ENCODE measurements at places on chromosomes 3 and 15.

GRCh38 chr3:139309061-139309591 is 34.7 kb upstream of the MRPS22 start:
- no peak for DNase-seq

DNA sequence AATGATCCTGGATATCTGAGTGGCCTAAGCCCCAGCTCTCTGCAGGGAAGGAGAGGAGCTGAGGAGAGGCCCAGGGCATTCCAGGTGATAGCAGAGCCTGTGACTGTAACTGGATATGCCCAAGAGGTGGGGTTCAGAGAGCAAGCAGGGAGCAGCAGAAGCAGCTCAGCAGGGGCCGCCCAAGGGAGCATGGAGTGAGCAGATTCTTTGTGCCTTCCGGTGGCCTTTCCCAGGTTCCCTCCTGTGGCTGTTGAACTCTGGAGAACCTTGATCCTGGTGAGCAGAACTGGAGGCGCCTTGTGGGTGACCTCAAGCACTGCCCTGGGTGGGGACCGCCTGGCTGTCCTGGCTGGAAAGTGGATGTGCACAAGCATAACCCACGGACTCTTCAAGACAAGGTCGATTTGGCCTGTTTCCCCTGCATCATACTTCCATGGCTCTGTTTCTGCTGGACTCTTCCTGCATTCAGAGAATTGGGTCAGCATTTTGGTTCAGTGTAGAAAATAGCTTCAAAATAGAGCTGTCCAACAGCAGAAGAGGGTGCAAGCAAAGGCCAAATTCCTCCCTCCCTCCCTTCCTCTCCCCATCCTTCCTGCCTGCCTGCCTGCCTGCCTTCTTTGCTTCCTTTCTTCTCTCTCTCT is 76.1 kb downstream of the ARNT2 start:
- peak; percentile 35 for DNase-seq

GRCh38 chr15:48006031-48006511 is 114.7 kb upstream of the SLC24A5 start:
- no peak for DNase-seq

GRCh38 chr15:35445891-35446290 is 100.1 kb downstream of the DPH6 start:
- DNase-seq = no peak

DNA sequence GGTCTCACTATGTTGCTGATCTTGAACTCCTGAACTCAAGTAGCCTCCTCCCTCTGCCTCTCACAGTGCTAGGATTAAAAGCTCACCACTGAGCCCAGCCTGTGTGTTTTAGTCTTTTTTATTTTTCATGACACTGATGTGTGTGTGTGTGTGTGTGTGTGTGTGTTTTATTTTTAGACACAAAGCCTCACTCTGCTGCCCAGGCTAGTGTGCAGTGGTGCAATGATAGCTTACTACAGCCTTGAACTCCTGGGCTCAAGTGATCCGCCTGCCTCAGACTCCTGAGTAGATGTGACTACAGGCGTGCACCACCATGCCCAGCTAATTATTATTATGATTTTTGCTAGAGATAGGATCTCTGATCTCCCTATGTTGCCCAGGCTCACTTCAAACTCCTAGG is 23.3 kb upstream of the CTSH start:
- DNase-seq = no peak

GRCh38 chr15:47708161-47708980 is 8.9 kb upstream of the SEMA6D start:
- no peak for DNase-seq

GRCh38 chr3:189320511-189320910 is 148.7 kb downstream of the TPRG1 start:
- DNase-seq = no peak

- no peak for DNase-seq
These were observed 3.2 kb downstream of the CCDC80 start for GRCh38 chr3:112637700-112638099.

GRCh38 chr3:20375302-20375701 is 189.3 kb upstream of the SGO1 start:
- no peak for DNase-seq

DNA sequence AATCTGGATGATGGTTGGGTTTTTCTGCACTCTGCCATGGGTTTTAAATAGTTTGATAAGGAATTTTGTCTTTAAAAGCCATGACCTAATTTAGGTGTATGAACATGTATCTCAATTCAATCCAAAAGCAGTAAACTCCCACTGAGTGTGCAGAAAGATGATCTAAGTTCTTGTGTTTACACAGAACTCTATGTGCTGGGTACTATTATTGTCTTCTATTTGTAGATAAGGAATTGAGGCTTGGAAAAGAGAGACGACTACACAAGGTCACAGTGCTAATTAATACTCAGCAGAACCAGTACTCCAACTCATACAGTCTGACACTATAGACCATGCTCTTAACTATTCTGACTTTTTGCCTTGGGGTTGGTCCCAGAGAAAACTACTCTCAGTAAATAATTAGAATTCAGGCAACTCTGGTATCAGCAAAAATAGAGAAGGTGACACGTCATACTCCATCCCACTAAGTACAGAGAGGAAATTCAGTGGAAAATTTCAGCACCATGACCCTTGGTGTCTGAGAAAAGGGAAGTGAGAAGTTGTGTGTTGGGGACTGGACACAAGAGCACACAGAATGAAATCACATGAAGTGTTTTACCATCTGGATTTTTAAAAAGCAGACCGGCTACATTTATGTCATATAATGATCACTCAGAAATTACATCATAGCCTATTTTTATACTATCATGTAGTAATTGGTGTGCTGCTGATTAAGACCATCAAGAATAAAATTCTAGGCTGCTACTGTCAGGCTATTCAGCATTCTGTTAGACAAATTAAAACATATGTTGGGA is 18.3 kb upstream of the MYH15 start:
- no peak for DNase-seq

- DNase-seq = no peak
These were observed 9.8 kb upstream of the ANKDD1A start for GRCh38 chr15:64901914-64902313.

GRCh38 chr15:63818629-63819028 is 15.1 kb downstream of the HERC1 start:
- no peak for DNase-seq

DNA sequence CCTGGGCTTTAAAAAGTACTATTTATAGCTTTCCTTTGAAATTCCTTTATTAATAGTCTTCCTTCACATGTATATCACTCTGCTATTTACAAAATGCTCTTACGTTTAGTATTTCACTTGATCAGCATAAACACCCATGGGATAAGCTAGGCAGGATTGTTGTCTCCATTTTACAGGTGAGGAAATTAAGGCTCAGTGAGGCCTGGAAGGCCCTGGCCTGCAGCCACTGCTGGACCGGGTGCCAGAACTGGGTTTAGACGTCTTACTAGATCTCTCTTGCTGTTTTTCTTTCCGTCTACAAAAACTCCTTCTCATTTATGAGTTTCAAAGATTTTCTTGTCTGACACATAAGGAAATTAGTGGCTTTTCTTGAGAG is 236.4 kb downstream of the LPP start:
- DNase-seq = no peak

- DNase-seq = peak; percentile 73
These were observed 216.9 kb upstream of the DCBLD2 start for GRCh38 chr3:99118381-99118780.

Data from AG08395 (cell line).